Aorta (tissue), 5 donors: ENCODE measurements at places on chromosomes 3 and 15. TPM values are rescaled to one million over a fixed set of nuclear protein-coding genes. Genes with fewer than 3 reads are reported as not detected.
A peak's percentile ranks its signal among the peaks of the same experiment; 100 is the strongest.

DNA sequence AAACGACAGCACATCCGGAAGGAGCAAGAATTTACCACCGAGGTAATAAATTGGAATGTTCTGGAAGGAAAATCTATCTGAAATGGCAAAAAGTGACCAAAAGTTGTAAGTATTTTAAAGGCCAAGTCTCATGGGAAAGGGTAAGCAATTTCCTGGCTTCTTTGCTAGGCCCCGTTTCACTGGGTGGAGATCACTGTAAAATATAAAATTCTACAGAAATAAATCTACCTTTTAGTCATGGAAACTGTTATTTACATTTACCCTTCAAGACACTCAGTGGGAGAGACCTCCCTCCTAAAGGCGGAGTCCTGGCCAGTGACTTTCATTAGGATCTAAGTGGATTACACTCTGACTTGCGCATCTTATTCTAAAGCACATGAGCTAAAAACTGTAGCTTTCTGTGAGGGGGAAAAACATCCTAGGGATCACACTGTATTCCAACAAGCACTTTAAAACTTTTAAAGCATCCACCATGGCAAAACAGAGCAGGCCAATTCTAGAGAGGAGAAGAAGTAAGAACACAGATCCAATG lies 28.8 kb downstream of the LYZL4 start:
- no peak for DNase-seq

DNA sequence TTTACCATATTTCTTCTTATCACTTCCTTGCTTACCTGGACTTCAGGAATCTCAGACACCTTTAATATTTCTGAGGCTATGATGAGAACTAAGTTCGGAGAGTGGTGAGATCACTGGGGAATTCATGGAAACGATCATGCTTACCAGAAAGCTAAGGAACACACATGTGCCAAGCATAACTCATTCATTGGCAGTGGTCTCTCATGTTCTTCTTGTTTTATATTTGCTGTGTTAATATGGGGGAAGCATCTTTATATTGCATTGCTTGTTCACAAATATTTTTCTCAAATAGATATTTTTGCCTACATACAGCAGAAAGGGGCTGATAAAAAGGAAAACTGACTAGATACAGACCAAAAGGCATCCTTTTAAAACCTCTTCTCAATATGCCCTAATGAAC lies 55.8 kb downstream of the COL6A6 start:
- no peak for DNase-seq

DNA sequence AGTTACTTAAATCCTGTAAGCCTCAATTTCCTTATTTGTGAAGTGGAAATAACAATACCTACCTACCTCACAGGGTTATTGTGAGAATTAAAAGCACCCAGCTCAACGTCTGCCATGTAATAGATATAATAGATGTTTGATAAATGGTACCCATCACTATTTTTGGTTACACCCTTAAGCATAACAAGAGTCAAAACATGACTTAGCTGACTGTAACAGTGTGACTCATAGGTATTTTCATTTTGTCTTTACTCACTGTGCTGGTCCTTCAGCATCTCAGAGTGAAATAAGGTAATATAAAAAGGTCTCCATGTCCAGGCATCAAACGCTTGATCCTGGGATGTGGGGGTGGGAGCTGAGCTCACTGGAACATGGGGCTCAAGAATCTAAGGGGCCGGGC lies 3.1 kb downstream of the CPLX3 start:
- DNase-seq, result no peak

Gene MED12L
- 1.1 TPM for total RNA-seq

Gene CEP152
- total RNA-seq, result 7.6 TPM

DNA sequence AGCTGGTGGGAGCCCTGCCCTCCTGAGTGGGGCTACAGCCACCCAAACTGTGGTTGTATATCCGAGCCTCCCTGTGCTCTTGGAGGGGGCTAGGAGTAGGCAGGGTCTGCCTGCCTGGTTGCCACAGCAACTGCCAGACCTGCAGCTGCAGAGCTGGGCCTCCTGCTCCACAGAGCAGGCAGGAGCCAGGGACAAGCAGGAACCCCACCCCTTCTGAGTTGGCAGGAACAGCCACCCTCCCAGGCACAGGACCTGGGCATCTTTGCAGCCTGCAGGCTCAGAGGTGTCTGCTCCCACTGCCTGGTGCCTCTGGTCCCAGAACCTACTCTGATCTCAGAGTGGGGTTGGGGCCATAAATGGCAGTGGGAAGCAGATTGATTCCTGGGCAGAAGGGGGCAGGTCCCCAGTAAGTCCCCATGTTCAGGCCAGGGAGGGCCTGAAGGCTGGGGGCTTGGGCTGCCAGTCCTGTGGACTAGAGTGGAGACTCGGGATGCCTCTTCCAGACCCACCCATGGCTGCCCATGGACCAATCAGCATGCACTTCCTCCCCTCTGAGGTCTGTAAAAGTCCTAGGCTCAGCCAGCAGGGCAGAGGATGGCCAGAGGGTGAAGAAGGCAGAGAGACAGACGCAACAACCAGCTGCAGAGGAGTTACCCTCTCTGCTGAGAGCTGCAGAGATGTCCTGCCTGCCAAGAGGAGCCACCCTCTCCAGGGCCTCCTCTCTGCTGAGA lies 10.3 kb upstream of the LRRC31 start:
- no peak for DNase-seq

Gene LRRC31
- not detected for total RNA-seq

- DNase-seq, result peak; percentile 52
Observed at GRCh38 chr15:74182131-74182530, 8.6 kb downstream of the ISLR start.

Gene ADAMTS17
- total RNA-seq, result 4.2 TPM

Gene CHRNB4
- total RNA-seq, result not detected
